ENCODE measurements at places on chromosomes 2 and 18.

GRCh38 chr2:111209045-111209514 is 88.4 kb downstream of the BCL2L11 start:
- no peak overlapping the region for H3K4me3 ChIP-seq
- no peaks in the 10 kb centered on the region for H3K27me3 ChIP-seq
- no peak for DNase-seq

DNA sequence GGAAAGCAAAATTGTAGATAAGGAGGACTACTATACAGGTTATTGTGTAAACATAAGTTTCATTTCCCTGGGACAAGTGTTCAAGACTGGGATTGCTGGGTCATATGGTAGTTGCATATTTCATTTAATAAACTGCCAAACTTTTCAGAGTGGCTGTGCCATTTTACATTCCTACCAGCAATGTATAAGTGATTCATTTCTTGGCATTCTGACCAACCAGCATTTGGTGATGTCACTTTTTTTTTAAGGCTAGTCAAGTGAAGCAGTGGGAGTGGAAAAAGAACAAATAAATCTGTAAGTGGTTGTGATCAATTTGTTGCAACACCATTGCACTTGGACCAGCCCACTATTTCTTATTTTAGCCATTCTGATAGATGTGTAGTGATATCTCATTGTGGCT is 5.2 kb upstream of the CHCHD5 start:
- H3K27ac ChIP-seq = no peak overlapping the region
- DNase-seq = no peak
- H3K36me3 ChIP-seq = peaks cover 8% of the 10 kb centered on the region
- no peak overlapping the region for H3K4me3 ChIP-seq

GRCh38 chr2:31937741-31938140 is 73.1 kb downstream of the MEMO1 start:
- H3K4me1 ChIP-seq = no peaks in the 10 kb centered on the region
- H3K4me3 ChIP-seq = no peak overlapping the region
- no peaks in the 10 kb centered on the region for H3K27me3 ChIP-seq
- no peak for DNase-seq

DNA sequence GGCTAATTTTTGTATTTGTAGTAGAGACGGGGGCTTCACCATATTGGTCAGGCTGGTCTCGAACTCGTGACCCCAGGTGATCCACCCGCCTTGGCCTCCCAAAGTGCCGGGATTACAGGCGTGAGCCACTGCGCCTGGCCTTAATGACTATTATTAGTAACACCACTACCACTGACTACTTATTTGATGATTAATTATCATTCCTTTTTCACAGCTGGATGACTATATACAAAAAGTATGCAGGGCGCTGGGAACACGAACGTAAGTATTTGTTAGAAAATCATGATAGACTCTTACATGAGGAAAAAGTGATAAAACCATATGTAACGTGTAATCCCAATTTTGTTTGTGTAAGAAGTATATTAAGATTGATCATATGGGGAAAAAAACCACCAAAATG is 21.6 kb downstream of the DARS1 start:
- no peak for DNase-seq
- H3K27ac ChIP-seq = no peak overlapping the region
- no peak overlapping the region for H3K4me3 ChIP-seq
- peaks cover 23% of the 10 kb centered on the region for H3K36me3 ChIP-seq
- no peaks in the 10 kb centered on the region for H3K27me3 ChIP-seq

GRCh38 chr18:13364721-13365205 is 146.2 kb downstream of the LDLRAD4 start:
- peak overlapping the region; percentile 14 for H3K4me3 ChIP-seq
- no peaks in the 10 kb centered on the region for H3K36me3 ChIP-seq
- no peak overlapping the region for H3K27ac ChIP-seq
- H3K4me1 ChIP-seq = no peaks in the 10 kb centered on the region

DNA sequence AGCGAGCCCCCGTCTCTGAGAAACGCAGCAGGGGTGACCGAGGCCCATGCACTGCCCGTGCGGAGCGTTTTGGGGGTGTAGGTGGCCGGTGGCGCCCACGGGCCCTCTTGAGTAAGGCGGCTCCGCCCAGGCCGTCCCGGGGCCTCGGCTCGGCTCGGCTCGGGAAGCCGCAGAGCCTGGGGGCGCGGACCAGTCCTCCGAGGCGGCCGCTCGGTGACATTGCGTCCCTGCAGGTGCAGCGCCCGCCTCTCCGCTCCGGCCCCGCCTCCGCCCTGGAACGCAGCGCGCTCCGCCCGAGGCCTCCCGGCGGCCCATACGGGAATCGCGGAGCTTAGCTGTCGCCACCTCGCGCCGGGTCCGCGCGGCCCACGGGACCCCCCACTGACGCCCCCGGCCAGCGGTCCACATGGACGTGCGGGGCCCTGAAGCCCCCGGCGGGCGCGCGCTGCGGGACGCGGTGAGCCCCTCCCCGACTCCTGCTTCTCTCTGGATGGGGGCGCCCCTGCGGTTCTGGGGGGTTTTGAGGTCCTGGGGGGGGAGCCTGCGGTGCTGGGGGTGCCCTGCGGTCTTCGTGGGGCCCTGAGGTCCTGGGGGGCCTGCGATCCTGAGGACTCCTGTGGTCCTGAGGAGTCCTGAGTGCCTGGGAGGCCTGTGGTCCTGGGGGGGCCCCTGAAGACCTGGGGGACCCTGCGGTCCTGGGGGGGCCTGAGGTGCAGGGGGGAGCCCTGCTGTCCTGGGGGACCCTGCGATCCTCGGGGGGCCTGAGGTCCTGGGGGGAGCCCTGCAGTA is at the start of gene HSBP1L1:
Gene HSBP1L1 (plus strand): TSS at position 314 of the 789 bp plus-strand sequence. CDS start 93 bp downstream, at position 407.
- peak; percentile 56 for DNase-seq
- H3K27ac ChIP-seq = no peak within 1 kb of the TSS
- peak within 1 kb of the TSS; percentile 68 for H3K4me3 ChIP-seq
- H3K4me1 ChIP-seq = peaks cover 19% of the 10 kb centered on the region
- peaks cover 11% of the 10 kb centered on the region for H3K27me3 ChIP-seq

DNA sequence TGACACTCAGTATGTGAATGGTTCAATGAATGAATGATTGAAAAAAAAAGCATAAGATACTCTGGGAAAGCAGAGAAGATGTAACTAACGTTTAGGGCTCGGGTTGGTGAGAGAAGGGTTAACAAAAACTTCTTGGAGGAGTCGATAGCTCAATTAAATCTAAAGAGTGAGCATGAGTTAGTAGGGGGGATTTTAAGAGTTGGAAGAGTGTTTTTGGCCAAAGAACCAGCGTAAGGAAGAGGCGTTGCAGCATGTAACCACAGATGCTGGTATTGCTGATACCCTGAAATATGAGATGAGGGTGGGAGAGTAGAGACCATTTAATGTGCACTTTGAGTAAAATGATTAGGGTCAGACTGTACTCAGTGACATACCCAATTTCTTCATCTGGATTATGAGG is 14.5 kb downstream of the ARHGAP28 start:
- peaks cover 1% of the 10 kb centered on the region for H3K4me1 ChIP-seq
- no peaks in the 10 kb centered on the region for H3K27me3 ChIP-seq
- H3K36me3 ChIP-seq = no peaks in the 10 kb centered on the region
- no peak overlapping the region for H3K27ac ChIP-seq

- no peak overlapping the region for H3K27ac ChIP-seq
- no peaks in the 10 kb centered on the region for H3K4me1 ChIP-seq
- DNase-seq = no peak
- no peaks in the 10 kb centered on the region for H3K36me3 ChIP-seq
Observed at GRCh38 chr2:103496850-103497249, 735.0 kb downstream of the TMEM182 start.
